ENCODE measurements at places on chromosomes 12 and 14.

GRCh38 chr12:49019443-49020324 is 1.1 kb upstream of the PRKAG1 start:
- DNase-seq: peak; percentile 24

GRCh38 chr12:78540606-78541336 is 323.8 kb upstream of the SYT1 start:
- DNase-seq: no peak

DNA sequence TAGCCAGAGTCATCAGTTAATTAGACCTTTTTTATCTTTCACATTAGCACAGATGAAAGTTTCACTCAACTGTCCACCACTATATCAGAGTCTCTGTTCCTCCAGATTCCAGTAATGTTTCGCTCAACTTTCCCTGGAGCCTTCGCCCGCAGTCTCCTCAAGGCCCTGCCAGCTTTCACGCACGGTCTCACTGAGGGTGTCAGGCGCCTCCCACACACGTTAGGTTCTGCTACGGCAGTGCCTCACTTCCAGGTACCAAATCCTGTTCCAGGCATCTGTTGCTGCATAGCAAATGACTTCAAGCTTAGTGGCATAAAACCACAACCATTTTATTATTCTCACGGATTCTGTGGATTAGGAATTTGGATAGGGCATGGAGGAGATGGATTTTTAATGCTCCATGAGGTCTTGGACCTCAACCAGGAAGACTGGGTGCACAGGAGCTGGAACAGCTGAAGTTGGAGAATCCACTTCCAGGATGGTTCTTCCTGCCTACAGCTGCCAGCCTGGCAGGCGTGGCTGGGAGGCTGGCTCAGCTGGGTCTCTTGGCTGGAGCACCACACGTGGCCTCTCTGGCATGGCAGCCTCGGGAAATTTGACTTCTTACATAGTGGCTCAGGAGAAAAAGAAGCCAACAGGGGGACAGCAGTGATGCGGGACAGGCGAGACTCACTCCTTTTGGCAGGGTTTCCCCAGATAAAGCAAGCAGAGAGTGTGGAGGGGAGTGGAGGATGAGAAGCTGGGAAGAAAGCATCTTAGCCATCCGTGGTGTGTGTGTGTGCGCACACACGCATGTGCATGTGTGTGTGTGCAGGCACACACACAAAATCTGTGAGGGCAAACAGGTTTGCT is 21.3 kb upstream of the BCDIN3D start:
- peak; percentile 95 for DNase-seq

DNA sequence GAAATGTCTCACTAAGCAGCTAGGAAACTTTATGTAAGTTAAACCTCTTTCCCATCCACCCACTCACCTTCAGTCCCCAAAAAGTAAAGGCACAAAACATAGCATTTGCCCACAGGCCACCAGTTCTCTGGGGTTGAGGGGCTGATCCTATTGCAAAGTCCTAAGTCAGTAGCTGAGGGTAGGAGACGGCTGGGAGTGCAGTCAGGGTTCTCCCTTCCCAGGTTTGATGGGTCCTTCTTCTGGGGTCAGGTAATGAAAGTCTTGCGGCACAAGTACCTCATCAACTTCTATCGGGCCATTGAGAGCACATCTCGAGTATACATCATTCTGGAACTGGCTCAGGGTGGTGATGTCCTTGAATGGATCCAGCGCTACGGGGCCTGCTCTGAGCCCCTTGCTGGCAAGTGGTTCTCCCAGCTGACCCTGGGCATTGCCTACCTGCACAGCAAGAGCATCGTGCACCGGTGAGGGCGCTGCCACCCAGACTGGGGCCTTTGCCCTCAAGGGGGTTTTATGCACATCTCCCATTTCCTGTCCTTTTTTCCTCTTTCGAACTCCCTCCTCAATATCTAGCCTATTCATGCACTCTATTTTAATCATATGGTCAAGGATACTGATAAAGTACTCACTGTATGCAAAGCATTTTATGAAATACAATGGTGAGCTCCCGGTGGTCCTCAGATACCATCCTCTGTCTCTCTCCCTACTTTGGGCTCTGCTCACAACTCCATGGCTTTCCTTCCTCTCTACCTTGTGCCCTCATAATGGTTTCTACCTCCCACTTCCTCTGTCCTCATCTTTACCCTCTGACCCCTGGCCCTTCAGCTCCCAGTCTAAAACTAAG is 986 bp downstream of the TSSK4 start:
- DNase-seq: no peak

DNA sequence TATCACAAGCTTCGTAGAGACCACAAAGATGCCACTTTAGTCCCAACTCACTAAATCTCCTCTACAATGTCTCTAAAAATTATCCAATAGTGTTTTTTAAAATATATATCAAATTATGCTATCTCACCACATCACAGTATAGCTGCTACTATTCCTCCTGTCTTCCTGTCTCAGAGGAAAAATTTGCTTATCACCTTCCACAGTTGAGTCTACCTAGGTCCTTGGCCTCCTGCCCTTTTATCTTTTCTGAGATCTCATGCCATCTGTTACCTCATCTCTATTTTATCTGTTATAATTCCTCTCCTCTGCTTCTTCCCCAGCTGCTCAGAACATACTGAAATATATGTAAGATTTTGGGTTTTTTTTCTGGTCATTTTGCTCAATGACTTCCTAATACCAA is 568.2 kb downstream of the DIO2 start:
- no peak for DNase-seq
